Stimulated activated naive CD4-positive, alpha-beta T cell treated with Interleukin-2 at 50 U/mL for 16 hours (primary cell): ENCODE measurements at places on chromosomes 6 and 20.

- no peak for DNase-seq
These were observed 5.8 kb upstream of the ATXN1 start for GRCh38 chr6:16766836-16767745.

GRCh38 chr6:48747040-48747439, 636.0 kb upstream of the PTCHD4 start:
- DNase-seq, result no peak

- DNase-seq, result no peak
These were observed 880.7 kb downstream of the KIF16B start for GRCh38 chr20:15692570-15692969.

DNA sequence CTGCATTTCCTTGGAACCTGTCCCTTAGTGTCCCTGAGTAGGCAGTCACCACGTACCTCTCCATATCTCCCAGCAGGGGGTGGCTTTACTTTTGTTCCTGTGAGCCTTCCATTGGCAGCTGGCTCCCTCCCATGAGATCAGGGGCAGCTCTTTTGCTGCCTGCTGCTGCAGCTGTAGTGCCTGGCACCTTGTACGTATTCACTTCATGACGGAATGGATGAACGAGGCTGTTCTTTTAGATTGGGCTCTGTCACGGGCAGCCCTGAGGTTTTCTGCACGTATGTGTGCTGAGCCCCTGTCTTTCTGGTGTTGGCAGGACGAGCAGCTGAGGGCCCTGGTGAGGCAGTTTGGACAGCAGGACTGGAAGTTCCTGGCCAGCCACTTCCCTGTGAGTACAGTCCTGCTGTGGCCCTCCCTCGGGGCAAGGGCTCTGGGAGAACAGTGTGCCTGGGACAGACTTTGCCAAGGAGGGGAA, 14.6 kb downstream of the MYBL2 start:
- no peak for DNase-seq

- DNase-seq, result peak; percentile 43
These were observed 26.2 kb downstream of the ARHGAP18 start for GRCh38 chr6:129683601-129684322.

- DNase-seq, result no peak
These were observed 24.2 kb downstream of the NAPB start for GRCh38 chr20:23396950-23397627.

DNA sequence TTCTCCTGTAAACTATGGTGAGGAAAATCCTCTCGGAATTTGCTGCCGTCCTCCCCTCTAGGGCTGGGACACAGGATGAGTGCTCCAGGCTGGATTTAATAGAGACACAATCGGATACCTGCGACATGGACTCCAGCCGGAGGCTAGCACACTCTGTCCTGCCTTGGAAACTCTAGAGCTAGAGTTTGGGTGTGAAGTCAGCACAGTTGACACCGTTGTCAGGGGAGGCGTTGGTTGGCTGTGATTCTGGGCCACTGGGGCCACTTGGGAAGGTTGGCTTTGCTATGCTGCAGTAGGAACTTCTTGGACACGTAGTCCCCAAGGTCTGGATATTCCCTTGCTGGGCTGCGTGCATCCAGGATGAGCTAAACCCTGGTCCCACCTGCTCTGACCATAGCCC, 169.4 kb downstream of the NRN1 start:
- no peak for DNase-seq

GRCh38 chr6:166304106-166304505, 4.1 kb downstream of the PRR18 start:
- DNase-seq, result no peak

GRCh38 chr6:33312361-33313104, 1.3 kb downstream of the TAPBP start:
- peak; percentile 86 for DNase-seq

GRCh38 chr6:144296973-144297372, 11.8 kb downstream of the UTRN start:
- no peak for DNase-seq

GRCh38 chr6:78502386-78502887, 364.9 kb upstream of the IRAK1BP1 start:
- DNase-seq, result no peak

DNA sequence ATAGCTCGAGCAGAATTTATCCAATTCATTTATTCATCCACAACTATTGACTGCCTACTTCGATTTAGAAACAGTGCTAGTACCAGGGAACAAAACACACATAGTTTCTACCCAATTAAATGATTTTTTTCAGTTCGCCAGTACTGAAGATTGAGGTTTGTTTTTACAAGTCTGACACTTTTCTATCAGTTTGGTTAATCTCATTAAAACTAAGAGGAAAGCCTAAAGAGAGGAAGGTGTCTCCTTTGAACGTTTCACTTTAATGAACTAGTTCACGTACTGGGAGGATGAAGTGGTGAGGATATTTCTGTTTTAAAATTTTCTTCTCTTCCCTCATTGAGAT, 570 bp upstream of the ANKS1A start:
- DNase-seq, result no peak

DNA sequence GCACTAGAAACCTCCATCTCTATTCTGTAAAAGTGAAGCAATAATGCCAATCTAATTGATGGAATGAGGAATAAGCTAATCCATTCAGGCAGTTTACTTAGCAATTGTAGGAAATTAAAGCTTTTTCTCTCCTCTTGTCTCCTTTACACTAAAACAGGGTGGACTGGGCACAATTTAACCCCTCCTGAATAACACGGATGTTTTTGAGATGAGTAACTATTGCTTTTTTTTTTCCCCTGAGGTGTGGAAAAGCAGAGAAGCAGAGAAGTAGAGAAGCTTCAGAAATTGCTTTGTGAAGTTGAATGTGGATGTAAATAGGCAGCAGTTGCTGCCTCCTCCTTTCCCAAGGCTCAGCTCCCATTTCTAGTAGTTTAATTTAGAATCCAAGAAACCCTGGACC, 40.0 kb upstream of the GCNT2 start:
- no peak for DNase-seq

GRCh38 chr6:156026486-156027247, 571.0 kb upstream of the NOX3 start:
- no peak for DNase-seq

- DNase-seq, result no peak
These were observed 520.0 kb upstream of the HS3ST5 start for GRCh38 chr6:114862819-114863218.

- no peak for DNase-seq
These were observed 205.5 kb downstream of the ARHGAP18 start for GRCh38 chr6:129504456-129504855.

DNA sequence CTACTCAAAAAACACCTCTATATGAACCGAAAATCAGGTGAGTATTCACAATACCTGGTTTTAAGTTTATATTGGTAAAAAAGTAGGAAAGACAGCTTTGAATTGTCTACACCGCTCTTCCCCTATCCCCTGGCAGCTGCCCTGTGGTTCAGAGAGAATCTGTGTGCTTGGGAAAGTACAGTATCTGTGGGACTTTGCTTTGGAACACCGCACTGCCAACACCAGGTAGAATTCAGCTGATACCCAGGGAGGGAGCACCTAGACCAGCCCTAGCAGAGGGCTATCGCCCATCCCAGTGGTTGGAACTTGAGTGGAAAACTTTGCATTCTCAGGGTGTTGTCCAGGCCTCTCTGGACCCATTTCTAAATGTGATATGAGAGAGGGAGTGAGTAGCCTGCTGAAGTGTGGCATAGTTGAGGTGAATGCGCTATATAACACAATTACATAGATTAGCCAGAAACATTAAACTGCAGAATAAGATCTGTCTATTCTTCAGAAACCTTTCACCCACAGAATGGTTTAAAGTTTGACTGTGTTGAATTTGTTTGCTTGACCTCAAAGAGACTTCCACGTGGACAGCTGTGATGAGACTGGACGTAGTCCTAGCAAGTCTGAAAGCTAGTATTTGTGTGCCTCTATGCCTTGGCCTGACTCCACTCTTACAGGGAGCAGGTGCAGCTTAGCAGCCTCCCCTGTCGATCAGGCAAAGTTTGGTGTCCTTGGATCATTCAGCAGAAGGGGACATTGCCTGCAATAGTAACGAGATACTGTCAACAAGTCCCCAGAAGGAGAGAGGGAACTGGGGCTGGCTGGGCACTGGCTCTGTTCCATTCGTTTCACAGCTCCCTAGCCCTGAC, 11.5 kb upstream of the MPC1 start:
- DNase-seq, result no peak

GRCh38 chr20:258963-259362, 1.4 kb downstream of the DEFB132 start:
- DNase-seq, result no peak

DNA sequence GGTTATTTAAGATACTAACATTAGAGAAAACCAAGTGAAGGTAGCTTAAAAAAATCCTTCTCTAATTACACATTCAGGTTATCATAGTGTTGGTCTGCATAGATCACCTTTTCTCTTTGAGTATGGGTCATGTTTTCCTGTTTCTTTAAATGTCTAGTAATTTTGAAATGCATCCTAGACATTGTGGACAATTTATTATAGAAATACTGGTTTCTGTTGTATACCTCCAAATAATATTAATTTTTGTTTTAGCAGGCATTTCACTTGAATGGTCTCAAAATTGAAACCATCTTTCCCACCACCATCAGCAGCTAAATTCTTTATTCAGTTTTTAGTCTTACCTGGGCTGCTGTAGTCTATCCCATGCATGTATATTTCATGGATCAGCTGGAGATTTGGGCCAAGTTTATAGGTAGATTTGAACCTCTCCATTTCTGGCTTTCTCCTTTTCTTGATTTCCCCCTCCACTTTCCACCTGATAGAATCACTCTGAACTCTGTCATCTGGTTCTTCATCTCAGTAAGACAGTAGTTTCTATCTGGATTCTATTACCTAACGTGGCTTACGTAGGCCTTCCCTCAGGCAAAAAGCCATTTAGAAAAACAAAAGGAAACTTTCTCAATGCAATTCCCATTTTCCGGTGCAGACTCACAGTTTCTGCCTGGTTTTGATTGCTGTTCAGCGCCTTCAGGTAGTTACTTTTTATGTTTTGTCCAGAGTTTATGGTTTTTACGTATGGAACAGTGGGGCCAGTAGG, 52.3 kb downstream of the ZFAND3 start:
- no peak for DNase-seq

DNA sequence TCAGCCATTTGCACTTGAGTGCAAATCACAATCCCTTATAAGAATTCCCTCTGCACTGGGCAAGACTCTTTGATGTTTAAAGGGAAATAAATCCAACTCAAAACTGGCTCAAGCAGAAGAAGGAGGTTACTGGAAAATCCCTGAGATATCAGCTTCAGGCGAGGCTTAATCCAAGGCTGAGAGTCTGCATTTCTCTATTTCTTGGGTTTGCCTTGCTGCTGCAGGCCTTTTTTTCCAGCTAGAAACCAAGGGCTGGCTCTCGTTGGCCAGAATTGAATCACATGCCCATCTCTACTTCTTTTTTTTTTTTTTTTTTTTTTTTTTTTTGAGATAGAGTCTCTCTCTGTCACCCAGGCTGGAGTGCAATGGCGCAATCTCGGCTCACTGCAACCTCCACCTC, 11.7 kb downstream of the HCK start:
- DNase-seq, result no peak

DNA sequence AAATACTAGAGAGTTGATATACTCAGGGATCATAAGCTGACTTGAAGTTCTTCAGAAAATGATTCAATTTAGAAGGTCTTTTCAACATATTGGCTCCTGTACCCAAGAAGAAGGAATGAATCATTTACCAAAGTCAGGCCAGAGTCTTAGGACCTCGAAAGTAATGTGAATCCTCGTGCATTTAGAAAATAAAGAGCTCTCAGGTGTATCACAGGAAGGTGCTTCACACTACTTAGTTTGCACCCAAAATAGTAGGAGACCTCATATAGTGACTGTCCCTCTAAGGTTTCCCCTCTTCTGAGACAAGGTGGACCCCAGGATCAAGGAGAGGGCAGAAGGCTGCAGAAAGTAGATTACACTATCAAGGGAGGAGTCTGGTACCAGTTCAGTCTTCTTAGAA, 71.8 kb downstream of the F13A1 start:
- DNase-seq, result no peak

DNA sequence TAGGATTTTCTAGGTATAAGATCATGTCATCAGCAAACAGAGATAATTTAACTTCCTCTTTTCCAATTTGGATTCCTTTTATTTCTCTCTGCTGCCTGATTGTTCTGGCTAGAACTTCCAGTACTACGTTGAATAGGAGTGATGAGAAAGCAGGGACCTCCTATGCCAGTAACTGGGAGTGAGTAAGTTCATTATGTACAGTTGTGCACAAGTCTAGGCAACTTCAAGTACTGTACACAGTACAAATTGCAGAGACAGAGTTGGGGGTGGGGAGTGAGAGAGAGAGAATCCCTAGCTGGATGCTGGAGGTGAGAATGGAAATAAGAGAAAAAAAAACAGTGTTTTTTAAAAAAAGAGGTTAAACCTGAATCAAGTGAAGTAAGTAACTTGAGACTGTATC, 210.2 kb downstream of the MMUT start:
- no peak for DNase-seq

GRCh38 chr20:45436732-45437485, 21.0 kb downstream of the PIGT start:
- DNase-seq, result peak; percentile 80

DNA sequence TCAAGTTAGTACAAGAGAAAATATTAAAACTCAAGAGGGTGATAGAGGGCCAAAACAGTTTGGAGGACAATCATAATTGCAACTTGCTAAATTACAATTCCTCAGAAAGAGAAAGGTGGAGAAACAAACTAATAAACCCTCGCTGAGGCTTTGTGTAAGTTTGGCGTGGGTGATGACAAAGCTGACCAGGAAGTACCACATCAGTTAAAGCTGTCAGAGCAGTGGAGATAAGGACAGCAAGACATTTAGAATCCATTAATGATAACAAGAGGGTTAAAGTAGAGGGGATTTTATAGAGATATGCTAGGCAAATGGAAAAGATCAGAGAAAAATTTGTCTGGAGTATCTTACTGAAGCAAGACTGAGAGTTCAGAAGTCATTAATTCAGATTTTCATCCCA, 334.4 kb downstream of the TFAP2B start:
- DNase-seq, result no peak

GRCh38 chr6:6701864-6702263, 113.3 kb downstream of the LY86 start:
- DNase-seq, result no peak

DNA sequence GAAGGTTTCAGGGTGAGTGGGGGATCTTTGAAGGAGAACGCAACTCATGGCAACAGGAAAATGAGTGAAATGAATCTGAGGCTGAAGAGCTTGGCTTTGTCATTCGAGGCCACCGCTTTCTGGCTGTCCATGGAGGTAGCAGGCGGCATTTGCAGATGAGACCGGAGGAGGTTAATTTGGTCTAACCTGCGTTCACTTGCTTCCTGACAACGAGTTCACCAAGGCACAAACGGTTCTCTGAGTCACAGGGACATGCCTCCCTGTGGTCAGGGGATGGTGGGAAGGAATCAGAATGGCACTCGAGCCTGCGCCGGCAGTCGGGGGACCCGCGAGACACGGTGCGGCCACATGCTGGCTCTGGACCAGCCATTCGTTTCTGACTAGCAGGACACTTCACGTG, 75.0 kb downstream of the IRF4 start:
- DNase-seq, result no peak

DNA sequence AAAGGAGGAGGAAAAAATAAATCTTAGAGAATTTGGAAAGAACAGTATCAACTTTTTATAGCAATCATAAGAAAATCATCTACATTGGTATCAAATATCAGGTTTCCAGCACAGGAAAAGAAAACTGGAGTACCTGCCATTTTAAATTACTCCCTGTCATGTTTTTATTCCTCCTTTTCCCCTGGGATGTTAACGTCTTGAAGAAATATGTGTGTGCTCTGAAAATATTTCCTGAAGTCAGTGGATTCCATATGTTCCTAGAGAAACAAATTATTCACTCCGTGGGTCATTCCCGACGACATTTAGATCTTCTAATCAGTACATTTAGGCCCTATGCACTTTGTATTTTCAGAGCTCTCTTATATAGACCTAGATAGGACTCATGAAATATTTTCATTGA, 42.0 kb upstream of the RSPO3 start:
- no peak for DNase-seq

GRCh38 chr6:140923048-140923447, 1209.7 kb upstream of the GJE1 start:
- DNase-seq, result no peak
